ENCODE measurements at places on chromosomes 12 and 14.
A peak's percentile ranks its signal among the peaks of the same experiment; 100 is the strongest.

GRCh38 chr14:55398679-55399078, 13.0 kb downstream of the ATG14 start:
- H3K27me3 ChIP-seq, result no peaks in the 10 kb centered on the region
- no peak overlapping the region for H3K4me3 ChIP-seq
- peaks cover 17% of the 10 kb centered on the region for H3K4me1 ChIP-seq
- peak overlapping the region; percentile 54 for H3K27ac ChIP-seq

DNA sequence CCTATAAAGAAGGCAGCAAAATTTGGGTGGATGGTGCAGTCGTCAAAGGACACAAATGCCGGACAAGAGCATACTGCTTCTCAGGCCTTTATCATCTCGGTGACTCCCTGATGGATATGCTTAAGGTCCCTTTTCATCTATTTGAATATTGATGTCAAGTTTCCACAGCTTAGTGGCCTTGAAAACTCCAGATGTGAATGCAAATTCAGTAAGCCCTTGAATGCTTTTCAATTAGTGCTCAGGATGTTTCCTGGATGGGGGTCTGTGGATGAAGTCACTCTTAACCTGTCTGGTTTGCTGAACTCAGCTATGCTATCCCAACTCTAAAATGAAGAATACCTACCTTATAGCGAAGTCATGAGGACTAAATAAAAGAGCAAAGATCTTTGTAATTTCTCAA, 10.7 kb downstream of the REM2 start:
- no peaks in the 10 kb centered on the region for H3K36me3 ChIP-seq
- peaks cover 9% of the 10 kb centered on the region for H3K4me1 ChIP-seq
- no peak for DNase-seq
- H3K27me3 ChIP-seq, result no peaks in the 10 kb centered on the region

- peak; percentile 56 for DNase-seq
- H3K4me1 ChIP-seq, result peaks cover 66% of the 10 kb centered on the region
- H3K36me3 ChIP-seq, result no peaks in the 10 kb centered on the region
- H3K27ac ChIP-seq, result peak overlapping the region; percentile 54
Measured at GRCh38 chr12:122888232-122888752, 7.6 kb downstream of the VPS37B start.

DNA sequence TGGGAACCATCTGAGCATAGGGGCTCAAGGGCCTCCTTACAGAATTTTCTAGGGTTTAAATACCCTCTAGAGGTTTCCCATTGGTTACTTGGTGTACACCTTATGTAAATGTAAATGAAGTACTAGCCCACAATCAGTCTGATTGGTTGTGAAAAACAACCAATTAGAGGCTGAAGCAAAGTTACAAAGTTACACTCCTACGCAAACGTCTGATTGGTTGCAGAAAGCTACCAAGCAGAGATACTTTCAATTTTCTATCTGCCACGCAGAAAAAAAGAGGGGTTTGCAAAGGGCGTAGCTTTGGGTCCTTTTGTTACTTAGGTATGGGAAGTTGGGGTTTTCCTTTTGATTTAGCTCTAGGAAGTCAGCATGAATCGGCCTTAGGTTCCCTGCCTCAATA, 1.8 kb upstream of the TMEM19 start:
- H3K27me3 ChIP-seq, result no peaks in the 10 kb centered on the region
- H3K4me3 ChIP-seq, result no peak overlapping the region
- H3K27ac ChIP-seq, result no peak overlapping the region

DNA sequence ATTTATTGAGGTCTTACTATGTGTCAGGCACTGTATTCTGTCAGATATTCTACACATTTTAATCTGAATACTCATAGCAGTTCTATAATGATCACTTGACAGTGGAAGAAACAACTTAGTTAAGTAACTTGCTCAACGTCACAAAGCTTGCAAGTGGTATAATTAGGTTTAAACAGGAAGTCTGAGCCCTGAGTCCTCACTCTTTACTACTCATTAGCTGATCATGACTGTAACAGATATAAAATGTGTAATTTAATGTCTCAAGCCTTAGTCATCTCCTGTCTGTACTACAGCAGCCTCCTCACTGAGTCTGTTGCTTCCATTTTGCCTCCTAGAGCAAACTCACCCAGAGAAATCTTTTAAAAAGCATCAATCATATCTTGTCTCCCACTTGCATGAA, 38.9 kb downstream of the PPP4R4 start:
- DNase-seq, result peak; percentile 84
- H3K36me3 ChIP-seq, result no peaks in the 10 kb centered on the region
- H3K4me3 ChIP-seq, result no peak overlapping the region
- H3K27ac ChIP-seq, result peak overlapping the region; percentile 21
- H3K27me3 ChIP-seq, result no peaks in the 10 kb centered on the region

DNA sequence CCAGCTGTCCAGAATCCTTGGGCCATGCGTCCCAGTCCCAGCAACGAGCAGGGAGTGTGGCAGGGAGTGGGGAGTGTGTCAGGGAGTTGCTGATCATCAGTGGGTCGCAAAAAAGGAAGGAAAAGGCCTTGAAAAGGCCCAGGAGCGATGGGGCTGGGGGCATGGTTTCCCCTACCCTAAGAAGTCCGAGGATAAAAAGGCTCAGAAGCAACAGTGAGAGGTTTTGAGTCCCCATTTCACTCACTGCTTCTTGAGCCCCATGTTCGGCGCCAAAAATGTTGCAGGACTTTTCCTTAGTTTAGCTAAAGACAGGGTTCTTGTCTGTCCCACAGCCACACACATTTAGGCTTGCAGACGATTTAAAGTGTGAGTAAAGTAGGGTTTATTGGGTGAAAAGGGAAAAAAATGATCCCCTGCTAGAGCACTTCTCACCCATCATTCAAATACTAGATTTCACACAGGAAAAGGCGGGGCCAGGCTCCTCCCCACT, 189.5 kb downstream of the KCNC2 start:
- no peaks in the 10 kb centered on the region for H3K27me3 ChIP-seq
- peak; percentile 0 for DNase-seq
- no peaks in the 10 kb centered on the region for H3K36me3 ChIP-seq

DNA sequence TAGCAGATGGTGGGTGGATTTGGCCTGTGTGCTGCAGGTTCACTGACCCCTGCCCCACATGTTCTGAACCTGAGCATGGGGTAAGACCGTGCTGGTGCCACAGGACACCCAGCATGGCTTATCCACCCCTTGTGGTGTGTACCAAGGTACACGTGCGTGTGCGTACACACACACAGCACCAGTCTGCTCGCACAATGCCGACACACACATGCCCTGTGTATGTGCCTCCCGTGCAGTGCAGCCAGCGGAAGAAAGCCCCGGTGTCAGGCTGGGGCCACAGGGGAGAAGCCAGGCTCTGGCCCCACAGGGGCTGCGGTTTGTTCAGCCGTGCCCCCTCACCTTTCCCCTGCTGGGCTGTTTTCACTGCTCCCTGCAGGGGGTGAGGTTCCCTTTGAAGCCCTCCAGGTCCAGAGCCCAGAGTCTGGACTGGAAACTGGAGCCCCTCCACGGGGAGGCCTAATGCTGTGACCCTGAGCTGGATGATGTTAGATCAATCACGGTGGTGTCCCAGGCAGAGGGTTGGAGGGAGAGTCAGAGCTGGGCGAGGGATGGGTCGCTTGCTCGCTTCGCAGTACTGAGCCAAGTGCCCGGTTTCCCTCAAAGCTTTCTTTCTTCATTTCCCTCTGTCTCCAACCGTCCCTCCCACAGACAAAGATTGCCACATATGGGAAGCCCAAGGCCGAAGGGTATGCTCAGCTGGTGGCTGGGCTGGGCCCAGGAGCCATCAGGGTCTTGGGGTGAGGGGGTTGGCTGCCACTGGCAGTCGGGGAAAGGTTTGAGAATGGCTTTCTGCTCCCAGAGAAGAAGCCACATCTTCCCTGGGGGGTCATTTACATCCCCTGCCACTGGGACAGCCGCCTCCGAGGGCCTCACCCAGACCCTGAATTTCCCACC, 6.2 kb downstream of the DTX1 start:
- no peaks in the 10 kb centered on the region for H3K36me3 ChIP-seq
- H3K4me1 ChIP-seq, result no peaks in the 10 kb centered on the region
- no peak for DNase-seq
- H3K27me3 ChIP-seq, result peaks cover 4% of the 10 kb centered on the region
- no peak overlapping the region for H3K4me3 ChIP-seq
